ENCODE measurements at places on chromosomes 7 and 10.
A peak's percentile ranks its signal among the peaks of the same experiment; 100 is the strongest.

DNA sequence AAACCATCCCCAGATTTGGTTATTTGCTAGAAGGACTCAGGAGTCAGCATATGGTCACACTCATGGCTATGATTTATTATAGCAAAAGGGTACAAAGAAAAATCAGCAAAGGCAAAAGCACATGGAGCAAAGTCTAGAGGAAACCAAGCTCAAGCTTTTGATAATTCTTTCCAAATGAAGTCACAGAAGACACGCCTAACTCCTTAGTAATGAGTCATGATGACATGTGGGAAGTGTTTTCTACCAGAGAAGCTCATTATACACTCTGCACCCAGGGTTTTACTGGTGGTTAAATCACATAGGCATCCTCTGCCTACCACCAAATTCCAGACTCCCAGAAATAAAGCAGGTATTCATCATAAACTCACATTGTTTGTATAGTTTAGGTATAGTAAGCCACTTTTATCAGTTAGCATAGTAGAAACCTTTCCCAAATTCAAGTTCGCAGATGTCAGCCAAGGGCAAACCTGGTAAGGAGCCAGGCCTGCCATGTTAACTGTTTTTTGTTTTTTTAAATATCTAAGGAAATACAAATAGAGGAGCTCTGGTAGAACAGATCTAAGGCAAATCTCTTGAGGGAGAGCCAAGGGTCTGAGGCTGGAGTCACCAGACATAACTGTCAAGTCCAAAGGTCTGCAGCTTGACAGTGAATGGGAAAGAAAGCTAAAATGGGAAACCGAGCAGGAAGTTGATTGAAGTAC, 15.4 kb upstream of the HIBADH start:
- DNase-seq, result no peak

DNA sequence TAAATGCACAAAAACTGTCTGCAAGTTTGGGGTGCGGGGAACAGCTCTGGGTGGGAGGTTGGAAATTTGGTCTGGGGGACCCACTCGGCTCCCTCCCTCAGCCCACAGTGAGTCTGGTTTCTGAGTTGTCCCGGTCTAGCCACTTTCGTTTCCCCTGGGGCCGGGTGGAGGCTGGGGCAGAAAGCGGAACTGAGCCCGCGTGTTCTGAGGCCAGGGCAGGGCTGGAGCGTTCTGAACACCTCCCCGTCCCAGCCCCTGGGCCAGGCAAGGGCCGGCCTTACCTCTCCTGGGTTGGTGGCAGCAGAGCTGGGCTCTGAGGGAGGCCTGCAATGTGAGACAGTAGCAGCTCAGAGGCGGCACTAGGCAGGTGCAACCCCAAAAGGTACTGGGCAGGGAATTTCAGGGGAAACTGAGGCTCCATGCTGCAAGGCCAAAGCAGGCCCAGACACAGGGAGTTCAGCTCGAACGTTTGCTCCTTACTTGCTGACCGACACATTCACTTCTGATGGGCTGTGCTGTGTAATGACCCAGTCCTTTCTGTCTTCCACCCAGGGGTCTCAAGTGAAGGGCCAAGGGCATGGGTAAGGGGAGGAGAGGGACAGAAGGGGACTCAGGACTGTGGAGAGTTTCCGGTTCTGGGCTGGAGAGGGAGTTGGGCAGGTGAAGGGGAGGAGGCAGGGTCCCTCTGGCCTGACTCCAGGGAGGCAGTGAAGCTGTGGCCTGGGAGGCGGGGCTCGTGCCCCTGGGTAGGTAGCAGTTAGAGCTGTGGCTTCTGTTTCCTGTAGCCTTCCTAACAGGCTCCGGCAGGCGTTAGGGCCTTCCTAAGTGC, 3.0 kb downstream of the IRF5 start:
- DNase-seq, result peak; percentile 77

DNA sequence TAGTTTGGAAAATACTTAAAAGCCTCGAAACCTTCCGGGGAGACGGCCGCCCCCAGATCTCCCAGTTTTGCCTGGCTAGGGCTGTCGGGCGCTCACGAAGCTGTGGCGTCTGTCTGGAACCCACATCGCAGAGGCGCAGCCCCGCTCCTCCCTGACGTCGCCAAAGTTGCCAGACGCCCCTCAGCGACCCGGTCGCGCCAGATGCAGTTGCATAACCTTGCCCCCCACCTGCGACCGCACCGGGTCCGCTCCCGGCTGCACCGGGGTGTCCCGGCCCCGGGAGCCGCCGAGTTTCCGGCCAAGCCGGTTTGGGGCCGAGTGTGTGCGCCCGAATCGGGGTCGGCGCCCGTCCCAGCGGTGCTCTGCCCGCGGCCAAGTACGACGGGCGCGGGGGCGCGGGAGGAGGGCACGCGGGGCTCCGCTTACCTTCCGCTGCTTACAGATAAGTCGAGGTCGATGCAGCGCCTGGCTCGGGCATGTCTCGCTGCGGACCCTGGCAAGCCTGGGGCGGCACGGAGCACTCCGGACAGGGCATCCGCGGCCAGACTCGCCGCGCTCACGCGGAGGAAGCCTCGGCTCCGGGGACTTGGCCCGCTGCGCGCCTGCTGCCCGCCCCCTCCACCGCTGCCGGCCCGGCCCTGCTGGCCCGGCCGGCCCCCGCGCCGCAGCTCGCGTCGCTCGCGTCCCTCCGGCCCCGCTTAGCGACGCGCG, 665 bp downstream of the INSYN2A start:
- peak; percentile 15 for DNase-seq

DNA sequence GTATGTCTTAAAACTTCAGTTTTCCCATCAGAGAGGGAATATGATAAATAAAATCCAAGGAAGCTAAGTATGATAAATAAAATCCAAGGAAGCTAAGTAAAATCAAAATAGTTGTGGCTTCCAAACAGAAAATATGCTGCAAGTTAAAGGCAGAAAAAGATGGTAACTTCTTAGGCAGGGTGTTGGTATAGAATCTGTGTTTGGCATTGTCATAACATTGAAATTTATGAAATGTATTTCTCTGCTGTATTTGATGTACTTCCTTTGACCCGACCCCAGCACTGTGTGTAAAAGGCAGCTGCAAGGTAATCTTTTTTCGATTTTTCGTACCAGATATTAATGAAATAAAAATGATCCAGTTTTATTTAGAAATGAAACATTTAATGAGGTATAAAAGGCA, 537.2 kb downstream of the TFEC start:
- no peak for DNase-seq

- no peak for DNase-seq
Measured at GRCh38 chr10:101490026-101490425, 98.0 kb downstream of the POLL start.

Measured in hematopoietic multipotent progenitor cell (in vitro differentiated cells).